ENCODE measurements at places on chromosomes 6 and 20. TPM values are rescaled to one million over a fixed set of nuclear protein-coding genes. Genes with fewer than 3 reads are reported as not detected.
A peak's percentile ranks its signal among the peaks of the same experiment; 100 is the strongest.

The HRH3 gene
- not detected for total RNA-seq

The CFB gene
- 32.6 TPM for total RNA-seq

The ABRACL gene
- 6.2 TPM for total RNA-seq

The SLC17A1 gene
- not detected for total RNA-seq

The NKX2-2 gene
- not detected for total RNA-seq

The LY86 gene
- not detected for total RNA-seq

The FNDC1 gene
- 0.26 TPM for total RNA-seq

The EDN1 gene
- 10.9 TPM for total RNA-seq

- H3K36me3 ChIP-seq: no peaks in the 10 kb centered on the region
- H3K4me3 ChIP-seq: no peak overlapping the region
- peak overlapping the region; percentile 83 for H3K27ac ChIP-seq
- no peak for DNase-seq
- no peaks in the 10 kb centered on the region for H3K27me3 ChIP-seq
- peaks cover 5% of the 10 kb centered on the region for H3K4me1 ChIP-seq
These were observed 39.1 kb upstream of the ARHGAP18 start for GRCh38 chr6:129748901-129749748.

DNA sequence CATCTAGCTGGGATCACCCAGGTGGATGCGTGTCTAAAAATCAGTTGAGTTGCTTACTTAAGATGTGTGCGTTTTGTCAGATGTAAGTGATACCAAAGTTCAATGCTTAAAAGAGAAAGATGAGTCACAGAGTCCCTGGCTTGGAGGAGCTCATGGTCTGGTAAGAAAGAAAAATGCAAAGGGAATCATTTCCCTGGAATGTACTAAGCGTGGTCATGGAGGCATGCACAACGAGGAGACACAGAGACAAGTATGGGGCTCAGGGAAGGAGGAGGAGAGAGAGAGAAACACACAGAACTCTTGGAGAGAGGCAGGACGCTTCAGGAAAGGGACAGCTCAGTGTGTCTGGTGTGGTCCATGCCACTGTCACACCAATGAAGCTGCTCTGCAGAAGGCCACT is 186.9 kb upstream of the GMDS start:
- no peaks in the 10 kb centered on the region for H3K4me1 ChIP-seq
- H3K27me3 ChIP-seq: no peaks in the 10 kb centered on the region
- DNase-seq: no peak
- H3K36me3 ChIP-seq: no peaks in the 10 kb centered on the region

- H3K4me1 ChIP-seq: no peaks in the 10 kb centered on the region
- no peak overlapping the region for H3K27ac ChIP-seq
- H3K36me3 ChIP-seq: no peaks in the 10 kb centered on the region
- no peak overlapping the region for H3K4me3 ChIP-seq
These were observed 111.9 kb downstream of the EYA4 start for GRCh38 chr6:133353061-133353460.

DNA sequence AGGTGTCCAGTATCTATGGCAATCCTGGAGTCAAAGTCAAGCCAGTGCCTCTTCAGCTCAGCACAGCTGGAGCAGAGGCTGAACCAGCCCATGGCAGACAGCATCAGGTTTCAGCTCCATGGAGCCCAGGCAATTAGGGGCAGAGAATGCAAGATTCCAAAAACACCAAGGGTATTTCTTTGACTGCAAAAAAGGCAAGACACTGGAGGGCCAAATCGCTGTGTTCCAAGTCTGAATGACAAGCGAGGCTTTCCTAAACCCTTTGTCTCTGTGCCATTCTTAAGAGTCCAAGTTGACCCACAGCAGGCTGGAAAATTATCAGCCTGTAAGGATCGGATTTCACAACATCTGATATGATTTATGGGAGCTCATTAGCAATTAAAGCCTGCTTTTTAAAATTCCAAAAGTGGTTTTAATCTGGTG is 49.7 kb upstream of the TGM3 start:
- H3K36me3 ChIP-seq: no peaks in the 10 kb centered on the region
- DNase-seq: no peak
- no peaks in the 10 kb centered on the region for H3K27me3 ChIP-seq
- H3K27ac ChIP-seq: no peak overlapping the region
- H3K4me1 ChIP-seq: no peaks in the 10 kb centered on the region

DNA sequence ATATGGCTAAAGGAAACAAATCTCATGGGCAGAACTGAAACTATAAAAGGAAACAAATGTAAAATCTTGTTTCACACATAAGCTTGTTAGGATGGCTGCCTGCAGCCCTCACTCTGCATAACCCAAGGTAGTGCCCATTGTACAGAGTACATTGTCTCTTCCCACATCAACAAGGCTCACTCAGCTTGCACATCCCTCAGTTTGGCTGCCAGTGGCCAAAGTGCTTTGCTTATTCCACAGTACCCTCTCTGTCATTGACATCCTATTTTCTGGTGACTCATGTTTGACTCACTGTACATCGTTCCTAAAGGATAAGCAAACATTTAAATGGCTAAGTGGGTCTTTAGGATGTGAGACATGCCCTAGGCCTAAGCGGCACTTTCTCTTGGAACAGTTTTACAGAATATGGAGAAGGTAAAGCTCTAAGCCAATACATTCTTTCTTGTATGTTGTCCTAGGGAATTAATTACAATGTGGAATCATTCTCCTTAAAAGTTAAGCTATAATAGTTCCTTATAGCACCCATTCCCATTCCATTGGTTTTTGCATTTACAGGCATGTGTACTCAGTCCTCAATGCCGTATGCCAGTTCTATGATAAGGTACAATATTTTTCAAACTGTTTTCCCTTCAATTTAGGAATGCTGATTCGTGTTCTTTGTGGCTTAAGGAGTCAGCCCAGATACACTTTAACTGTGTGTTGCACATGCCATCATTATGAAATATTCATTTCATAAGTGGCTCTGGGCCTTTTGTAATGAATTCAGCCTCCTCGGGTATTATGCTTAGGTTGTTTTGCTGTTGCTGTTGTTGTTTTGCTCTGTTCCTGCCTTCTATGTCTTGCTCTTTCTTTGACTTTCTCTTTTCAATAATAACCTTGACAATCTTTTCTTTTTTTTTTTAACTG is 5.5 kb downstream of the ANKEF1 start:
- DNase-seq: no peak
- H3K4me1 ChIP-seq: no peaks in the 10 kb centered on the region
- H3K4me3 ChIP-seq: no peak overlapping the region
- no peaks in the 10 kb centered on the region for H3K36me3 ChIP-seq
- H3K27me3 ChIP-seq: no peaks in the 10 kb centered on the region
- H3K27ac ChIP-seq: no peak overlapping the region

GRCh38 chr6:46909371-46909770 is 12.4 kb downstream of the ADGRF5 start:
- H3K27me3 ChIP-seq: no peaks in the 10 kb centered on the region
- no peak overlapping the region for H3K4me3 ChIP-seq
- H3K36me3 ChIP-seq: no peaks in the 10 kb centered on the region

DNA sequence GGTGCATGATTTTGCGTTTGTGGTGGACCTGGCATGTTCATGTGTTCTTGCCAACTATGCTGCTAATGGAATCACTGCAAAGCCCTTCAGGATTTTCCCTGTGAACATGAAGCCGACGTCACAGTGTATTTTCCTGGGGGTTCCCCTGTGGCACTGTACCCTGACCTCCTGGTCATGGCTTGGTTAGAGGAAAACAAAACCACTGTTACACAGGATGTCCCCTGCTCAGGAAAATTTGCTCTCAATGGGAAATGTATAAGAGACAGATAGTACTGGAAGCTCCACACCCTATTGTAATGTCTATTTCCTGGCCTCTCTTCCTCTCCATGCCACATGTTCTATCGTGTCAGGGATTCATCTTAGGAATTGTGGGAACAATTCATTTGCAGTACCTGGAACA is 19.7 kb downstream of the TSHZ2 start:
- peak overlapping the region; percentile 48 for H3K27ac ChIP-seq
- DNase-seq: peak; percentile 36
- H3K4me3 ChIP-seq: no peak overlapping the region

DNA sequence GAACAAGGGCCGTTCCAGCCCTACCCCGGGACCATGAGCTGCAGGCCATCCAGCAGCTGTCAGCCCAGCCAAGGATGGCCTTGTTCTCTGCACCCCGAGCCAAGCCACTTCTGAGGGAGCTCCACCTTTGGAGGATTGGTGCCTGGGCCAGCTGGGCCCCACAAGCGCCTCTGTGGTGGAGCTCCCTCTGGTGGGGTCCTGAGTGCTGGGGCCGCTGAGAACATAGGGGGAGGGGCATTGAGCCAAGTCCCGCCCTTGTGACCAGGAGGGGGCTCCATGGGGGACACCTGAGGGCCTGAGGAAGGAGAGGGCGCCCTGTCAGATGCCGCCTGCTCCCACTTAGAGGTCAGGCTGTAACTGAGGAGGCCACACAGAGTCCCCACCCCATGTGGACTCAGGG is 43.2 kb downstream of the YTHDF1 start:
- H3K36me3 ChIP-seq: no peaks in the 10 kb centered on the region
- no peaks in the 10 kb centered on the region for H3K4me1 ChIP-seq
- H3K4me3 ChIP-seq: no peak overlapping the region
- no peak for DNase-seq

- no peaks in the 10 kb centered on the region for H3K36me3 ChIP-seq
- DNase-seq: no peak
- H3K27me3 ChIP-seq: no peaks in the 10 kb centered on the region
- no peak overlapping the region for H3K27ac ChIP-seq
These were observed 199.8 kb upstream of the DEFB112 start for GRCh38 chr6:50249493-50249892.

DNA sequence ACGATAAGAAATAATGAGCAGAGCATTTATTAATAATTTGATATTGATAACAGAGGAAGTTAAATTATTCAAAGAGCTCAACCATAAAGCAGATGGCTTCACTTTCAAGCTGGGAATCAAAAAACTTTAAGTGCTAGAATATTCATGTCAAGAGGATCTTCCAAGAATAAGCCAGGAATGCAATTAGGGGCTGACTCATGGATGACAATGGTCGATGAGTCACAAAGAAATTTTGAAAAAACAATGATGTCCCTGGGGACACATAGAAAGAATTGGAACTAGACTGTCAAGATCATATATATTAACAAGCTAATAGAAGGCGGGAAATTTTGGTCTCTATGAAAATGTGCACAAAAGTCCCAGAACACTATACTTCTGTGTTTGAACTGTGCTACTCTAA is 304.1 kb downstream of the LAMA2 start:
- no peaks in the 10 kb centered on the region for H3K36me3 ChIP-seq
- H3K4me3 ChIP-seq: no peak overlapping the region

GRCh38 chr20:50220093-50220893 is 29.7 kb downstream of the CEBPB start:
- no peak overlapping the region for H3K27ac ChIP-seq
- H3K27me3 ChIP-seq: no peaks in the 10 kb centered on the region
- no peak for DNase-seq
- H3K4me3 ChIP-seq: no peak overlapping the region
- no peaks in the 10 kb centered on the region for H3K4me1 ChIP-seq

DNA sequence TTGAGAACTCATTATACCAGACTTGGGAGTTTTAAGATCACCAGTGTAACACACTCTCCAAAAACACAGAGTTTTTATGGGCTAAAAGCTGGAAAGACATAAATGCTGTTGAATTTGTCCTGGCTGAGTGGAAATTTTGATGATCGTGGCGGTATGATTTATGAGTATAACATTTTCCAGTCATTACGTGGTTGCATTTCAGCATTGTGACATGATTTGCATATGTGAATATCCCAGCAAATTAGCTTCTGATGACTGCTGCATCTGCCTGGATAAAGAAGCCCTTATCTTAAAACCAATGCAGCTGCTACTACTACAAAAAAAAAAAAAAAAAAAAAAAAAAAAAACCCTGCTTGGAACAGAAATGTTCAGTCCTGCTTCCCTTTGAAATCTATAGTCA is 850.9 kb downstream of the TFAP2A start:
- no peak for DNase-seq
- no peak overlapping the region for H3K27ac ChIP-seq
- no peaks in the 10 kb centered on the region for H3K36me3 ChIP-seq
- no peaks in the 10 kb centered on the region for H3K27me3 ChIP-seq
- no peak overlapping the region for H3K4me3 ChIP-seq

DNA sequence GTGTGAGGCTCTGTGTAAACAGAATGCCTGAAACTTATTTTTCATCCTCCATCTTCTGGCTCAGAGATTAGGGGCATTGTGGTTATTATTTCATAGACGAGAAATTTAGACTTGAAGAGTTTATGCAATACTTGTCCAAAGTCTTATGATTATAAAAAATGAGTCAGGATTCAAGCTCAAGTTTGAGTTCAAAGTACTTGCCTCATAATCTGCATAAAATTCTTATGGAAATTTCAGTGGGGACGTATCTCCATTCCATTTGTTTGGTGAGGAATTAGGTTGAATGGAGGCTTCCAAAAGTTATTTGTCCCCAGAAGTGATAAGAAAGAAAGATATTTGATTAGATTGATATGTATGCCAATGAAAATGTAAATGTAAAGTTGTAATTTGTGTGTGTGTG is 93.7 kb upstream of the CLVS2 start:
- H3K4me3 ChIP-seq: no peak overlapping the region
- H3K27ac ChIP-seq: no peak overlapping the region
- no peaks in the 10 kb centered on the region for H3K36me3 ChIP-seq
- no peaks in the 10 kb centered on the region for H3K27me3 ChIP-seq
- DNase-seq: no peak

DNA sequence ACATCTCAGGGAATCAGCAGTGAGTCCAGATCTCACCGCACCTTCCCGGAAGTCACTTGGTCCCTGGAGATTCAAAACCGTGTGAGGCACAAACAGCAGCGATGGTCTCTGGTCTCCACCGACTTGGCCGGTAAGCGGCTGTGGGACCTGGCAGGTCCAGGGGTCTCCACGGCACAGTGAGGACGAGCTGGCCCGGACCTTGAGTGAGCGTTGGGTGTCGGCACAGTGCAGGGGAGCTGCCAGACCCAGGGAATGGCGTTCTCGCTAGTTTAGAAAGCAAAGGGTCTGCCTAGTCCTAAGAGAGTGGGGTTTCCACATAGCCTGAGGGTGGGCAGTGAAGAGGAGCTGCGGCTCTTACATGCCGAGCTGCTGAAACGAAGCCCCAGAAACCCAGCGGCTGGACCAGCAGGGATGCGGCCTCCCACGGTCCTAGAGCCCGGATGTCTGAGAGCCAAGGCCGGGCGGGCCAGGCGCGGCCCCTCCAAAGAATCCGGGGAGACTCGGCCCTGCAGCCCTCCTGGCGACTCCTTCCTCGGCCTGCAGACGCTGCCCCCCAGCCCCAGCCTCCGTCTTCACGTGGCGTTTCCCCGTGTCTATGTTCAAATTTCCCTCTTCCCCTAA is 185.0 kb downstream of the ERMARD start:
- no peaks in the 10 kb centered on the region for H3K4me1 ChIP-seq
- H3K36me3 ChIP-seq: no peaks in the 10 kb centered on the region
- no peaks in the 10 kb centered on the region for H3K27me3 ChIP-seq
- no peak for DNase-seq
- no peak overlapping the region for H3K4me3 ChIP-seq
- H3K27ac ChIP-seq: no peak overlapping the region

GRCh38 chr6:160899671-160900430 is 91.7 kb upstream of the MAP3K4 start:
- H3K27ac ChIP-seq: no peak overlapping the region
- no peak for DNase-seq
- no peaks in the 10 kb centered on the region for H3K4me1 ChIP-seq

GRCh38 chr6:67016921-67017460 is 1310.0 kb upstream of the EYS start:
- no peaks in the 10 kb centered on the region for H3K36me3 ChIP-seq
- no peaks in the 10 kb centered on the region for H3K4me1 ChIP-seq
- H3K27me3 ChIP-seq: no peaks in the 10 kb centered on the region
- H3K4me3 ChIP-seq: no peak overlapping the region

- no peak for DNase-seq
- no peaks in the 10 kb centered on the region for H3K4me1 ChIP-seq
- no peaks in the 10 kb centered on the region for H3K36me3 ChIP-seq
- H3K27ac ChIP-seq: no peak overlapping the region
These were observed 246.7 kb downstream of the CD109 start for GRCh38 chr6:73942592-73943186.

GRCh38 chr20:60820918-60821317 is 431.1 kb upstream of the CDH4 start:
- H3K4me1 ChIP-seq: no peaks in the 10 kb centered on the region
- H3K4me3 ChIP-seq: no peak overlapping the region
- no peak overlapping the region for H3K27ac ChIP-seq
- no peaks in the 10 kb centered on the region for H3K36me3 ChIP-seq
